ENCODE measurements at places on chromosomes 11 and 22. TPM values are rescaled to one million over a fixed set of nuclear protein-coding genes. Genes with fewer than 3 reads are reported as not detected.

- no peaks in the 10 kb centered on the region for H3K36me3 ChIP-seq
- no peak for DNase-seq
- H3K4me1 ChIP-seq = no peaks in the 10 kb centered on the region
- no peak overlapping the region for H3K4me3 ChIP-seq
Observed at GRCh38 chr22:40560551-40560950, 76.0 kb downstream of the MRTFA start.

DNA sequence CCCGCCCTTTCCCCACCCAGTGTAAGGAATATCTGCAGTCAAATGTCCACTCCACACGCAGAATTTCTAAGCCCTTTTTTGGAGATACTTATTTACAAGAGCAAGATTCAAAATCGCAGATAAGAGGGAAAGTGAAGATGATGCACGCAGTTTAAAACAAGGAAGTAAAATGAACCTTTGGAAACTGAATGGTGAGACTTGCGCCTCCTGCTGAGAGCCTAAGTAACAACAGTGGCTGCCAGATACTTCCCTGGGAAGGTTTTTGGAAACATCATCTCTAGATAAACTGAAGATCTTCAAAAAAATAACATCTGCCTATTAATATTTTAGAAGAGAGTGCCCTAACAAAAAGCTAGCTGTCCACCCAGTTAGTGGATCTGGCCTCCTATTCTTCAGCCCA lies 963.1 kb upstream of the FAT3 start:
- H3K27me3 ChIP-seq = no peaks in the 10 kb centered on the region
- DNase-seq = no peak
- H3K4me1 ChIP-seq = no peaks in the 10 kb centered on the region
- no peak overlapping the region for H3K4me3 ChIP-seq
- H3K36me3 ChIP-seq = no peaks in the 10 kb centered on the region

DNA sequence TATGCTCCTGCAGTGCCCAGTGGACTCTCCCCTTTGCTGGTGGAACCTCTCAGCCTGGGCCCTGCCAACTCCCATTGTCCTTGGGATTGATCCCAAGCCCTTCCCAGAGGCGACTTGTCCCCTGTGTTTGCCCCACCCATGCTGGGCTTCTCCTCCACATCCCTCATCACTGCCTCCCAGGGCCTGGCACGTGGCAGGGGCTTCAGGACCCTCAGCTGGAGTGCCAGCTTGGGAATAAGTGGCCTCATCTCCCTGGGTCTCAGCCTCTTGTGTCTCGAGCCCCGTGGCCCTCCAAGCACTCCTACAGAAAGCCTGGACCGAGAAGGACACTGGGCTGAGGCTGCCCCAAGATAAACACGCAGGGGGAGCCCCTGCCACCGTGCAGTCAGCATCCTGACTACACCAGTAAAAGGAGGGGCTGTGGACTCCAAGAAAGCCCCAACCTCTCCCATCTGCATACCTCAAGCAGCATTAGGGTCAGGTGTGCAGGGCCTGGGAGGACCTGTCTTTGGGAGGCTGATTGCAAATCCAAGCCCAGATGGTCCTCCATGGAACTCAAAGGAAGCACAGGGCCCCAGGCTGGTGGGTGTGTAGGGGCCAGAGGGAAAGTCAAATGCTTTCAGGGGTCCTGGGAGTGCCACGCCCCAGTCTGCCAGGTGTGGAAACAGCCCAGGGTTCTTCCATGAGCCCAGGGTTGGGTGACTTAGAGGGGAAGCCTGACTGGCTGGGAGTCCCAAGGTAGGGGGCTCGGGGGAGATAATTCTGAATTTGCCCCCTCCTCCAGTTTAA lies 9.5 kb upstream of the GNAZ start:
- H3K27ac ChIP-seq = no peak overlapping the region
- no peaks in the 10 kb centered on the region for H3K36me3 ChIP-seq
- H3K4me1 ChIP-seq = no peaks in the 10 kb centered on the region
- H3K4me3 ChIP-seq = no peak overlapping the region
- peak; percentile 34 for DNase-seq

TMEM179B gene
- 16.6 TPM for total RNA-seq

GRCh38 chr11:73126804-73127480 lies 15.2 kb downstream of the FCHSD2 start:
- peaks cover 53% of the 10 kb centered on the region for H3K36me3 ChIP-seq
- no peaks in the 10 kb centered on the region for H3K27me3 ChIP-seq
- peaks cover 3% of the 10 kb centered on the region for H3K4me1 ChIP-seq

NECTIN1 gene
- 19.7 TPM for total RNA-seq

DNA sequence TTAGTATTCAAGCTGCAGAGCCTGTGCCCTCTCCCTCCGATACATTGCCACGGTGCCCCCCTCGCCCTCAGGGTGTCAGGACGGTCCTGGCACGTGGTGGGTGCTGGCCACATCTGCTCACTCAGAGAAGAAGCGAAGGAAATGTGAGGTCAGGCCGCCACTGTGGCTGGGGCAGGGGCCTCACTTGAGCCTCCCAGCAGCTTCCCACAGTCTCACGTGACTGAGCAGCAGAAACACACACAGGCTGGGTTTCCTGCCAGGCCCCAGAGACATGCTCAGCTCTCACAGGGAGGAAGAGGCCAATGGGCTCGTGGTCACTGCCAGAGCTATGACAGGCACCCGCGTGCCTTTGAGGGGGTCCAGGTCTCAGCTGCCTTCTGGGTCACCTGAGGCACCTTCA lies 37.9 kb upstream of the PRR5 start:
- no peak overlapping the region for H3K27ac ChIP-seq
- H3K36me3 ChIP-seq = no peaks in the 10 kb centered on the region
- H3K4me1 ChIP-seq = peaks cover 48% of the 10 kb centered on the region
- no peak overlapping the region for H3K4me3 ChIP-seq
- peak; percentile 84 for DNase-seq

DNA sequence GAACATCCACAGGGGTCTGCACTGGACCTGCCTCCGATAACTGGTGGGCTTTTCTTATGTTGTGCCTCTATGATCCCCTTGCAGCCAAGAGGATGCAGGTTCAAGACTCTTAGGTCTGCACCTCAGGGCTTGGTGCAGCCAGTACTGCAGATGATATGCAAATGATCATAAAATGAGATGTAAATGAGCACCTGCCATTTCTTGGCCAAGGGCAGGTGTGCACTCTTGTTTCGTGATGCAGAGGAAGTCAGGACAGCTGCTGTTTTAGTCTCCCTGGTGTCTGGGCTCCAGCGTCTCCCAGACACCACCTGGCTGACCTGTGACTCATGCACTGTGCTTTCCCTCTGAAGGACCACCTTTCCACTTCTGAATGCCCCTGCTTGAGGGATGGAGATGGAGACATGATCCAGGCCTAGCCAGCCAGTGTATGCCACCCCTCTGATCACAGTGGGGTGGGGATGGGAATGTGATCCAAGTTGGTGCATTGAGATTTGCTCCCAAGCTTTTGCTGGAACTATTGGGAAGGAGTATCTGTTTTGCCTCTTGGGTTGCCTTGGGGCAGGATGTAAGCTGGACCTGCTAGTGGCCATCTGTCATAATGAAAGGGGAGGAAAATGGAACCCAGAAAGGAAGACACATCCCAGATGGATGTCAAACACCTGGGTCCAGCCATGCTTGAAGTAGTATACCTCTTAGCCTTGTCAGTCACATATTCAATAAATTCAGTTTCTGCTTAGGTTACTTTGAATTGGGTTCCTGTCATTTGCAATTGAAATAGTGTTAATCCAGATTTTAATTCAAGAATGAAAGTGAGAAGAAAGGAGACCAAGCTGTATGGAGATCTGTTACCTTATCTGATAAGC lies 3.3 kb upstream of the KCNJ11 start:
- no peaks in the 10 kb centered on the region for H3K27me3 ChIP-seq
- H3K27ac ChIP-seq = no peak overlapping the region
- peaks cover 7% of the 10 kb centered on the region for H3K4me1 ChIP-seq
- no peak for DNase-seq
- H3K4me3 ChIP-seq = no peak overlapping the region

ATL3 gene
- total RNA-seq = 29.9 TPM

PTH gene
- not detected for total RNA-seq

SMTNL1 gene
- not detected for total RNA-seq

MMP13 gene
- total RNA-seq = not detected

FAM227A gene
- 0.36 TPM for total RNA-seq

DNA sequence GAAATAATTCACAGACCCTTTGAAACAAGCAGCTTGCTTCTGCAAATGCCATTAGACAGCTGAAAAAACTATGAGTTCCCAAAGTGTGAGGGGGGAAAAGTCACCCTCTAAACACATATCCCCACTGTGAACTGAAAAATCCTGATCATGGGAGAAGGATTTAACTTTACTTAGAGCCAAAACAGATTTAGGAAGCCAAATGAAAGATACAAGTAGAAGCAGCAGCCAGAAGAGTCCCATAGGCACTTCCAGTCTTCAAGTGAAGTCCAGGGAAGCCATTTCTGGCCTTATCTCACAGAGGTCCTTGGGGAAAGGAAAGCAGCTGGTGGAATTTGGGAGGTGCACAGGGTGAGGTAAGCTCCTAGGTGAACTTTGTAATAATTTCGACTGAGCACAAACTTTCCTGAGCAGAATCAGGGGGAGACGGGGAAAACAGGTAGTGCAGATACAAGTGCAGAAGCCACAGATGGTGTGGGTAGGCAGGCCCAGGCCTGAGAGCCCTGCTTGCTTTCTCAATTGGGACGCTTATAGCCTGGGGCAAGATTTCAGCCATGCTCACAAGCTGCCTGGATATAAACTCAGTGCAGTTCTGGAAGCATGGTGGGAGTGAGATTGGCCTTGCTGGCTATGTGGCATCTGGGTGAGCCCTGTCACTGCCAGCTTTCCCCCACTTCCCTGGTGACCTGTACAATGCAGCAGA lies 44.8 kb downstream of the GAS2 start:
- no peak overlapping the region for H3K4me3 ChIP-seq
- DNase-seq = no peak
- no peak overlapping the region for H3K27ac ChIP-seq
- no peaks in the 10 kb centered on the region for H3K27me3 ChIP-seq
- H3K4me1 ChIP-seq = no peaks in the 10 kb centered on the region
- H3K36me3 ChIP-seq = no peaks in the 10 kb centered on the region

DNA sequence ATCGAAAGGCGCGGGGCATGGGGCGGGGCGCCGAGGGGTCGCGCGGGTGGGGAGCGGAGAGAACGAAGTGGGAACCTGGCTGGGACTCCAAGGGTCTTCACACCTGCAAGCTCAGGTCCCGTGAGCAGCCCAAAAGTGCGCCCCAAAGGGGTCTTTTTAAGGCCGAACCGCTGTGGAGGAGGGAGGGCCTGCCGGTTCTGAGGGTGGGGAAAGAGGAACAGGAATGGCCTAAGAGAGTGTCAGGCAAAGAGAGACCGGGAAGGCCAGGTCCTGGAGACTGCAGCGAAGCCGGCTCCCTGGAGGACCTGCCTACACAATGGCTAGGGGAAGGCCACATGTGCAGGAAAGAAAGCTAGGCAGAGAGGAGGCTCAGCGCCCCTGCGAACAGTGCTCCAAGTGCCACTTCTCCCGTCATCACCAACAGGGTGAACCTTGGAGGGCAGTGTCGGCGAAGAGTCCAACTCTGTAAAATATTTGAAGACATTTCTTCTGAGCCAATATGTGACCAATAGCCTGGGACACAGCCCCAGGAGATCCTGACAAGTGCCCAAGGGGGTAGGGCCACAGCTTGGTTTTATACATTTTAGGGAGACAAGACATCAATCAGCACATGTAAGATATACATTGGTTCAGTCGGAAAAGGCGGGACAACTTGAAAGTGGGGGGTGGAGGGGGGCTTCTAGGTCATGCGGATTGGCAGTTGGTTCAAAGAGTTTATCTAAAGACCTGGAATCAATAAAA lies 710 bp upstream of the DGCR2 start:
- peak overlapping the region; percentile 93 for H3K4me3 ChIP-seq
- peaks cover 4% of the 10 kb centered on the region for H3K4me1 ChIP-seq
- H3K36me3 ChIP-seq = no peaks in the 10 kb centered on the region
- no peak for DNase-seq
- no peaks in the 10 kb centered on the region for H3K27me3 ChIP-seq
- peak overlapping the region; percentile 43 for H3K27ac ChIP-seq

GRCh38 chr22:46457502-46458488 lies 79.6 kb downstream of the CELSR1 start:
- H3K36me3 ChIP-seq = no peaks in the 10 kb centered on the region
- no peak overlapping the region for H3K4me3 ChIP-seq
- H3K4me1 ChIP-seq = no peaks in the 10 kb centered on the region

SAA4 gene
- total RNA-seq = not detected

DNA sequence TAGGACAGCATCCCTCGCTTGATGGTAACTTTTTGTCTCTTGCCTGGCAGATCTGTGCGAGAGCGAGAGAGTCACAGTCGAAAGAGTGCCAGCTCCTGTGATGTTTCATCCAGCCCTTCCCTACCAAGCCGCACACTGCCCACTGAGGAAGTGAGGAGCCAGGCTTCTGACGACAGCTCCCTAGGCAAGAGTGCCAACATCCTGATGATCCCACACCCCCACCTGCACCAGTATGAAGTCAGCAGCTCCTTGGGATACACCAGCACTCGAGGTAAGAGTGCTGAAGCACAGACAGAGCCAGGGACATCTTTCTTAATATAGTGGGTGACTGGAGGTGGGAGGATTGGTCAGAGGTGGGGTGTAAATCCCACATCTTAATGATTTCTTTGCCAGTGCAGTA lies 61.1 kb downstream of the DEPDC5 start:
- H3K4me1 ChIP-seq = no peaks in the 10 kb centered on the region
- no peaks in the 10 kb centered on the region for H3K27me3 ChIP-seq
- H3K36me3 ChIP-seq = peaks cover 97% of the 10 kb centered on the region
- no peak overlapping the region for H3K4me3 ChIP-seq
- no peak for DNase-seq
- H3K27ac ChIP-seq = no peak overlapping the region
